GM23248 (cell line): ENCODE measurements at places on chromosomes 7 and 10. TPM values are rescaled to one million over a fixed set of nuclear protein-coding genes. Genes with fewer than 3 reads are reported as not detected.

The NOD1 gene
- 4.4 and 5.9 TPM in 2 replicates for polyA plus RNA-seq

The TAS2R39 gene
- polyA plus RNA-seq, result not detected in 2 replicates

The TMEM140 gene
- polyA plus RNA-seq, result 6.1 and 6.5 TPM in 2 replicates

The H2BK1 gene
- not detected in 2 replicates for polyA plus RNA-seq

- H3K4me3 ChIP-seq, result no peak overlapping the region
- peaks cover 20% of the 10 kb centered on the region for H3K4me1 ChIP-seq
- peak; percentile 42 for DNase-seq
- H3K27me3 ChIP-seq, result no peaks in the 10 kb centered on the region
- no peak overlapping the region for H3K27ac ChIP-seq
These were observed 137.6 kb upstream of the CDK6 start for GRCh38 chr7:92973974-92974373.

DNA sequence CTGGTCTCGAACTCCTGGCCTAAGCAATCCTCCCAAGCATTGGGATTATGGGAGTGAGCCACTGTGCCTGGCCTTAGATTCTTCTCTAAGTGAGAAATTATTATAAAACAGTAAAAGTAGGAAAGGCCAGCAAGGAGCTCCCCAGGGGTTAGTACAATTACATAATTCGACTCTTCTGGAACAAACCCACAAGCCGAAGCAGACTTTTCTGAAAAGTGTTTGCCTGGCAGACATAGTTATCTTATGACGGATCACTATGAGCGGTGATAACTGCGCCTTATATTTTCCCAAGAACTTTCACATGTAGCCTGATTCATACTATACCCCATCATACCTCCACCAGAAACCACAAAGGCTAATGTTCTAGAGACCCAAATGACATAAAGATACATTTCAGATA, 30.2 kb upstream of the SH3PXD2A start:
- no peak overlapping the region for H3K4me3 ChIP-seq
- no peaks in the 10 kb centered on the region for H3K27me3 ChIP-seq
- peak overlapping the region; percentile 55 for H3K27ac ChIP-seq
- DNase-seq, result peak; percentile 73
- H3K36me3 ChIP-seq, result 0 out of 2 replicates have a peak, but pooled peaks cover 4% of the 10 kb centered on the region
- H3K4me1 ChIP-seq, result peaks cover 15% of the 10 kb centered on the region

- no peaks in the 10 kb centered on the region for H3K36me3 ChIP-seq
These were observed 97.7 kb upstream of the TMEM196 start for GRCh38 chr7:19871102-19871501.

DNA sequence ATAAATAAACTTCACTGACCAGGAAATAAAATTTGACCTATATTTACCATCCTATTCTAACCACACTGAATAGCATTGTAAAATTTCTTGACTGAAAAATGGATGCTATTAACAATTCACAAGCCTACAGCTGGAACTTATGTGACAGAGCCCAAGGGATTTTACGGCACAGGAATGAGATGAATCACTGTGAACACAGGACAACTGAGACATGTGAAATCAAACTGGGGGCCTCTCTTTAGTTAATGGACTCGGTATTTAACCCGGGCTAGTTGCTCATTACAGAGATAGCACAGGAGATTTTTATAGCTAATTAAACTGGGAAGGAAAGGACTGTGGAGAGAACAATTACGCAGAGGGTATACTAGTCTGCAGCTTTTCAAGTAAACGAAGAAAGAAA, 100.6 kb downstream of the MICU1 start:
- peak; percentile 40 for DNase-seq
- H3K36me3 ChIP-seq, result no peaks in the 10 kb centered on the region
- H3K27ac ChIP-seq, result no peak overlapping the region
- no peaks in the 10 kb centered on the region for H3K27me3 ChIP-seq
